ENCODE measurements at places on chromosomes 3 and 15.

DNA sequence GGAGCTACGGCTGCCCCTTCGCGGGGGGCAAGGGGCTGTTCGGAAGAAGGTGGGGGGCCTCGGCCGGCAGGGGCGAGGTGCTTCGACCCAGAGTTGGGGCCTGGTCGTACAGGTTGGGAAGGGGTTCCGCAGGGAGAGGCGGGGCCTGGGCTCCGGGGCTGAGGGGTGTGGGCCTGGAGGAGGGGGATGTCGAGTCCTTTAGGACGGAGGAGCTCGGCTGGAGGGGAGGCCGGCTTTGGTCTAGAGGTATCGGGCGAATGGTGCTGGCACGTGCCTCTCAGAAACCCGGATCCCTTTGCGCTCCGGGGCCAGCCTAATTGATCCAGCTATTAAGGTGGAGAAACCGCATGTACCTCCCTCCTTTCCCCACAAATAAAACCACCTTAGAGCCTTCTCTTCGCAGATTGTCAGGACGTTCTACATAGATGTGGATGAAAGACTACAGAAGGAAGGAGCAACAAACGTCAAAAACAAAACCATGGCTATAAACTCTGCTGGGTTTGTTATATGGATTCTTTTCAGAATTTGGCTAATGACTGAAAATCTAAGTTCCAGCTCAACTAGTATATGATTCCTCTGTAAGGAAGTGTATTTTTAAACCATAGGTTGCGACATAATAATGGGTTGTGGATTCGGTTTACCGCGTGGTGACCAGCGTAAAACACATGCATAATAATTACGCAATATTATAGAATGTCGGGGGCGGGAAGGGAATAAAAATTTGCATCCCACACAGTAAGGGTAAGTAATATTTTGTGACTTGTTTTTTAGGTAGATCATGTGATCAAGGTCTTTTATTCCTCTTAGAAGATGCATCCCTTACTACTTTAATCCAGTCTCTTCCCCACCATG, 644 bp upstream of the NGLY1 start:
- DNase-seq, result peak; percentile 24

- no peak for DNase-seq
These were observed 72.1 kb downstream of the TLE3 start for GRCh38 chr15:70025413-70026296.

DNA sequence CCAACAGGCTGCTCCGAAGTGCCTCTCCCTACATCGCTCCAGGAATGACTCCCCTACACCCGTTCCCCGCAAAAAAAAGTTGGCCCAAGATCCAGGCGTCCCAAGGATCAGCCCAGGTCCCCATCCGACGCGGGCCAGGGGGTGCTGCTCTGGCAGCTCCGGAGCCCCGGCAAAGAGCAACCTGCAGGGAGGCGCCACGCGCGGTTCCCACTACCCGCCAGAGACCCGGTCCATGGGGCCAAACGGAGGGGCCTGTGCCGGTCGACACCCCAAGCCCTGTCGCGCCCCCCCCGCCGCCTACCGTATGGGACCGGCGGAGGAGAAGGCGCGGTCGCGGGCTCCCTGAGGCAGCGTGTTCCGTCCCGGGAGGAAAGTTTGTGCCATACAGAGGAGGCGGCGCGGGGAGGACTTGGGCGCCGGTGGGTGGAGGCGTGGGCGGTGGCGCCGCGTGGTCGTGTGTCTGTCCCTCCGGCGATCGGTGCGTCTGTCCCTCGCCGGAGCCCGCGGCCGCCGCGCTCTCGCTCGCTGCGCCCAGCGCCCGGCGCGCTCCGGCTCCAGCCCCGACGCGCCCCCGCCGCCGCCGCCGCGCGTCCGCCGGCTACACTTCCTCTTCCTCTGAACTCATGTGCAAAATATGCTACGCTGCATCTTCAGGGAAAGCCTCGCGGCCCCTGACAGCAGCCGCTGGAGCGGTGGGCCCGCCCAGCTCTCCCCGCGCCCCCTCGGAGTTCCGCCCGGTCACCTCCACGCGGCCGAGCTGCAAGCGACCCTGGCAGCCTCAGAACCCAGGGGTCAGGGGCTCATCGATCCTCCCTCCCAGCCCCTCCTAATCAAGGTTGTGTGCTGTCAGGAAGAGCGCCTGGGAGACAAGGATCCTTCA, at the start of gene RFTN1:
Gene RFTN1, minus strand, starts transcription at position 559 of the 880 bp plus-strand sequence. CDS start 19,830 bp downstream, outside the sequence.
- DNase-seq, result no peak

GRCh38 chr15:77171221-77171967, 100.5 kb upstream of the TSPAN3 start:
- DNase-seq, result no peak

- no peak for DNase-seq
These were observed 24.0 kb downstream of the STX19 start for GRCh38 chr3:94004301-94004910.

- no peak for DNase-seq
These were observed 805 bp upstream of the PARP16 start for GRCh38 chr15:65287520-65287855.

DNA sequence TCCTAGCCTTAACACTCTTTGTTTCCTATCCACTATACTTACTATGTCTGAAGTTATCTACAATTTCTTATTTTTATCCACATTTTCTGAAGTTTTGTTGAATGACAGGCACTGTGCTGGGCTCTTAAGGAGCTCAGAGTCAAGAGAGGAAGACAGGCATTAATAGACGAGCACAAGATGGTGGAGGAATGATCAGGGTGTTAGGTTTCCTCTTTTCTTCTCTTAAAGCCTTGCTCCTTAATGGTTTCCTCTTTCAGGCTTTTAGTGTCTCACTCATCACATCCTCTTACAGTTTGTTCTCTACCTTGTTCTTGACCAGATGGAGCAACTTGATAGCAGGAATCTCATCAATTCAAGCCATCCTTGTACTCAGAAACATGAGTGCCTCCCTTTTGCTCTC, 52.9 kb upstream of the BCL6 start:
- DNase-seq, result no peak

GRCh38 chr15:44545913-44546802, 9.2 kb downstream of the EIF3J start:
- DNase-seq, result no peak

DNA sequence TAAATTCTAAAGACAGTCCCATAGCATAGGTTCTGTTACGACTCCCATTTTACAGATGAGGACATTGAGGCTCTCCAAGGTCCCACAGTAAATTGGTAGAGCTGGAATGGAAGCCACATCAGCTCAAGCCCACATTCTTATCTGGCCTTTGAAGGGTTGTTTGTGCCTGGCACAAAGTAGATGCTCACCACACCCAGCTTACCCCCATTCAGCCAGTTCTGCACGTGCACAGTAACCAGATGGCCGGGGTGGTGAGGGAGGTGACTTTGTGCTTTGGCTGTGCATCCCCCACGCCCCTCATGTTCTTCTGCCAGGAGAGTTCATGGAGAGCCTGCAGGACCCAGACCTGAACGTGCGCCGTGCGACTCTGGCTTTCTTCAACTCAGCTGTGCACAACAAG, 16.2 kb downstream of the RPL32 start:
- DNase-seq, result no peak

DNA sequence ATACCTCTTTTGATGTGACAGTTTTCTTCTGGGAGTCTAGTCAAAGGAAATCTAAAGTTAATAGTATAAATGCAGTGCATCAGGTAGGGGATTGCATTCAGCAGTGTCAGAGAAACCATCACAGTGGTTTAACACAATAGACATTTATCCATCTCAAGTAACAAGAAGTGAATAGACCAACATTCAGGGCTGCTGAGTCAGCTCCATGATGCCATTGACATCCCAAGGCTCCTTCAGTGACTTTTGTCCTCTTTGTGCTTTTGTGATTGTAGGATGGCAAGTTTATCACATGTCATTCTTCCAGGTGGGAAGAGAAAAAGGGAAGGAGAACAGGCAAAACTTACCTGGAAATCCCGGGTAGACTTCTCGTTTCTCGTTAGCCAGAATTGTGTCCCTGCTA, 158.3 kb downstream of the TMEM108 start:
- DNase-seq, result no peak

All from esophagus squamous epithelium (tissue), 5 donors.